Epithelial cell of proximal tubule (primary cell): ENCODE measurements at places on chromosomes 2 and 18. TPM values are rescaled to one million over a fixed set of nuclear protein-coding genes. Genes with fewer than 3 reads are reported as not detected.

DNA sequence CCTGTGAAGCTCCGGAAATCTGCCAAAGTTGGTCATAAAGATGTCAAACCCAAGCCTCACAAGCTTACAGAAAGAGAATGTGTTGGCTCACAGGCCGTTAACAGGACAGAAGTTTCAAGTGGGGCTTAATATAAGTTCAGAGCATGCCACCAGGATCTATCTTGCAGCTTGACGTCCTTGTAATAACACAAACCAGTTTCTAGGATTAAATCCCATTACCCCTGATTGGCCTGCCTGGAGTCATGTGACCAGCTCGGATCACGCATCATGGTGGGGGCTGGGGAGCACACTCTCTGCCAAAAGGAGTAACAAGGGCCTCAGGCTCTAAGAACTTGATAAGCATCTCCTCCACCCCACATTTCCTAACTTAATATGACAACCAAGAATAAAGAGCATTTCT lies 38.9 kb upstream of the SCG2 start:
- no peak for DNase-seq

- no peak for DNase-seq
Observed at GRCh38 chr18:23391156-23391555, 61.9 kb upstream of the RIOK3 start.

- no peak for DNase-seq
Observed at GRCh38 chr2:11024259-11024645, 112.5 kb downstream of the KCNF1 start.

GRCh38 chr2:241703032-241703604 lies 1.3 kb downstream of the ING5 start:
- no peak for DNase-seq

DNA sequence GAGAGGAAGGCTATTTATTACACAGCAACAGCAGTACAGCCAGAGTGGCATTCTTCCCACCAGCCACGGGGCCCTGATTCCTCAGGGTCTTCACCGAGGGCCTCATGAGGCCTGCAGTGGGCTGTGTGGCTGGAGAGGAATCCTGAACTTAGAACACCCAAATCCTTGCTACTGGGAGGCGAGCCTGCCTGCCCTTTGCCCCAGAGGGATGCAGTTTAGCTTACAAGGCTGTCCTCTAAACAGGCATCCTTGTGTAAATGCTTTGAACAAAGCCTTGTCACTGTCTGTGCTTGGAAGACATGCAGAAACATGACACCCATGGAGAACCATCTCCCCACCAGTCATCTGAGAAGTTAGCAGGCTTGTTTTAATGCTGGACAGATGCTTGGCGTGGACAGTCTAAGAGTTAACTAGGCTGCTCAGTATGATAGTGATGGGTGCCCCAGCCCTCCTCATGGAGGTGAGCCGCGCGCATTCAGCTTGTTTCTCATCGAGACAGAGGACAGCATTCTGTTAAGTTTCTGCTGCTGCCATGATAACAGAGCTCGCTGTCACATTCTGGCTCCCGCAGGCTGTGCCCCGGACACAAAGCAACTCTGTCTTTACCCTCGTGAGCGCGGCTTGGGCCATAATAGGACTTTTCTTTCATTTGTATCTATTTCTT lies 42.9 kb downstream of the ADI1 start:
- DNase-seq, result no peak

DNA sequence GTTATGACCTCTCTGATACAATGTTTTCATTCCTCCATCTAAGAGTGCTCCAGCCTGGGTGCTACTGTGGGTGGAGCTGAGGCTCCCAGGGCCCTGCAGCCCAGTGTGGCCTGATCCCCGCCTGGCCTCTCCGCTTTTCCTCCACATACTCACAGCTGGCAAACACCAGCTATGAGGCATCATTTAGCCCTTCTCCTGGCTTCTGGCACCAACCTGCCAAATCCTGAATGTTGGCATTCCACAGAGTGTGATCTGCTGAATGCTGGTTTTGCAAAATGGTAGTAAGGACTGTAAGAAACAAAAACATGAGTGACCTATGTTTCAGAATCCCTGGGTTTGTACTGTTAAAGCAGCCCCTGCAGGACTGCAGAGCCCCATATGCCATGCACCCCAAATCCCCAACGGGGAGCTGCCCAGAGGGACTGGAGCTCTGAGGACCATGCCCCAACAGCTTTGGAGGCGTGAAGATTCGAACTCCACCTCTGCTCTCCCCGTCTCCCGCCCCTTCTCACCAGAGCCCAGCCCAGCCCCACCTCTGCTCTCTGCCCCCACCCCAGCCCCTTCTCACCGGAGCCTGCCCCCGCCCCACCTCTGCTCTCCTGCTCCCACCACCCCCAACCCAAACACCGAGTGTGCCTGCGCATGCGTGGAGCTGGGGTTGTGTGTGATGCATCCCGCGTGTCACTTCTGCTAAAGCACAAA lies 4.2 kb downstream of the SLC66A2 start:
- no peak for DNase-seq

DNA sequence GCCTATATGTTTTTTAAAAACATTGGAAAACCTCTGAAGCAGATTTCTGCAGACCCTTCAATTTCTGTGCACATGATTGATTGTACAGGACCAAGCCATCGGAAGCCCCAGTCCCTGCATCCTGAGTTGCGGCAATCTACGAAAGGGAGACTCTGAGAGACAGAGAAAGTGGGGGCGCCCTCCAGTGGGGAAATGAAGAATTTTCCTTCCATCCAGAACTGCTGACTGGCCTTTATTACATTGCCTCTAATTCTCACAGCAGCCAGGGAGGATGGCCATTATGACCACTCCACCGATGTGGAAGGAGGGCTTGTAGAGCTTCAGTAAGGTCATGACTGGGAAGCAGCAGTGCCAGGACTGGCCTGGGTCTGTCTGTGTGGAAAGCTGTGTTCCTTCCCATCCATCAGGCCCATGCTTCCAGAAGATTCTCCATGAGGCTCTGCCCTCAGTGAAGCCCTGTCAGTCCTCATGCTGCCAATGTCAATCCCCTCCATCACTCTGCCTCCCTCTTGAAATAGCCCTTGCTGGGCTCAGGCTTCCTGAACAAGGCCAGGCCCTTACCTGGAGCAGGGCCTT lies 20.0 kb upstream of the RESP18 start:
- no peak for DNase-seq

DNA sequence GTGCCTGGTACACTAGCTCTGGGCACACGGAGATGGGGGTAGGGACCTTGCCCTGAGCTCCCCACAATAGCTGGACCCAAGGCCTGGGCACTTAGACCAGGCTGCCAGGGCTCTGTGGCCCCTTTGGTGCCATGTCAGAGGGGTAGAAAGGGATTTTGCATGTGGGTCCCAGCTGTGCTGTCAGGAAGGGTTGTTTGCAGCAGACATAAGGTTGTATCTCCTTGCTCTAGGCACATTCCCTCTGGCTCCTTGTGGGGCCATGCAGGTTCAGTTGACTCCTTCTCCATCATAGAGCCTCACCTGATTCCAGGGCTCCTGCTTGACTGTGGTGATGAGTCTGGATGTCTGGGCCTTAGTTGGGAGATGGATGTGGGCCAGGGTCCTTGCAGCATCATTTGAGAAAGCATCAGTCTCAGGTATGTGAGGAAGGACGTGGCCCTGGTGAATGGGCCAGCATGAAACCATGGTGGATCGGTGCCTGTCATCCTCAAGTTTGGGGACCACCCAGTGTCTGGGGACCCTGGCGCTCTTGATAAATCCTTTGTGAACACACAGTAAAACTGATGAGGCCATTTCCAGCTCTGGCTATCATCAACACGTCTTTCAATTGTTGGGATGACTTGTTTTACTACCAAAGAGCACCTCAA lies 461.9 kb upstream of the HS6ST1 start:
- DNase-seq, result no peak

DNA sequence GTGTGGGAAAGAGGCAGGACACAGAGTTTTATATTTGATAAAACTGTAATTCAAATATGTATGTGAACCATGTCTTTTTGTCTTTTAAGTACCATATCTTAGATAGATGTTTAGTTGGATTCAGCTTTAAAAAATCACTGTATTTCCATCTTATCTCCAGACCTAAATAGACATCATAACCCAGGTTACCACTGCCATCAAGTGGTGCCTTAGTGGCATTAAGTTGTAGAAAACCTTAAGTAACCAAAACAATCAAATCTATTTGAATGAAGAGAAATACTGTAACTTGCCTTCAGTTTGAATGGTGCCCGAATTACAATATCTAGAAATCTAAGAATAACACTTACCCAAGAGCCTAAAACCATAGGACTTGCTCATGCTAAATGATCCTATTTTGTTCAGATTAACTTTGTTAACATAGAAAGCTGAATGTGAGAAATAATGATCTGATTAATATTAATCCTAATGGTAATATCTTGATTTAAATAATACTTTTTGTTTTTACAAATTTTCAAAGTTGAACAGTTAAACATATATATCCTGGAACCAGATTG lies 92.5 kb upstream of the MAP2 start:
- DNase-seq, result peak; percentile 29

- DNase-seq, result no peak
Observed at GRCh38 chr2:97726261-97727064, 13.1 kb downstream of the ZAP70 start.

GRCh38 chr2:58851598-58851997 lies 610.5 kb upstream of the FANCL start:
- DNase-seq, result no peak

GRCh38 chr2:180004731-180005130 lies 2.4 kb downstream of the CWC22 start:
- DNase-seq, result no peak

DNA sequence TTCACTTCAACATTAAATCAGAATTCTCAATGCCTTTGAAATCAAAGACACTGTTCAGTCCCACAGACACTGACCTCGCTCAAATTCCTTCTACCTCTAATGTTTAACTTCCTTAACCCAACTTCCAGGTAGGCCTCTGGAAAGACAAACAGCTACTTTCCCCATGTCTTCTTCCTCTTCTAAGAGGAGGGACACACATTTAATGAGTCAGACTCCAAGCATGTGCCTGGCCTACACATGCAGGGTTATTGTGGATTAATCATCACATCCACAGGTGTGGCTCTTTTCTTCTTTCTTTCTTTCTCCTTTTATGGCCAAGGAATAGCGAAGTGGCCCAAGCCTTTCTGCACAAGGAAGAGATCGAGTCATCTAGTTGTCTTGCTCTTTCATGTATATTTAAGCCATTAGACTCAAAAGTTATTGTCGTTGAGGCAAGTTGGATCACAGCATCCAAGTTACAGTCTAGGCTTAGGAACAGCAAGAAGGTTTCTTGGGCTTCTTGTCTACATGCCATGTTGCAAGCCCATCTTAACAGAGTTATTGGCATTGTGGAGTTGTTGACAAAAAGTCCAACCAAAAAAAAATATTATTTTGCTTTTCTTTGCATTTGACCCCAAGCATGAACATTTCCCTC lies 387.8 kb downstream of the IRS1 start:
- DNase-seq, result peak; percentile 94

DNA sequence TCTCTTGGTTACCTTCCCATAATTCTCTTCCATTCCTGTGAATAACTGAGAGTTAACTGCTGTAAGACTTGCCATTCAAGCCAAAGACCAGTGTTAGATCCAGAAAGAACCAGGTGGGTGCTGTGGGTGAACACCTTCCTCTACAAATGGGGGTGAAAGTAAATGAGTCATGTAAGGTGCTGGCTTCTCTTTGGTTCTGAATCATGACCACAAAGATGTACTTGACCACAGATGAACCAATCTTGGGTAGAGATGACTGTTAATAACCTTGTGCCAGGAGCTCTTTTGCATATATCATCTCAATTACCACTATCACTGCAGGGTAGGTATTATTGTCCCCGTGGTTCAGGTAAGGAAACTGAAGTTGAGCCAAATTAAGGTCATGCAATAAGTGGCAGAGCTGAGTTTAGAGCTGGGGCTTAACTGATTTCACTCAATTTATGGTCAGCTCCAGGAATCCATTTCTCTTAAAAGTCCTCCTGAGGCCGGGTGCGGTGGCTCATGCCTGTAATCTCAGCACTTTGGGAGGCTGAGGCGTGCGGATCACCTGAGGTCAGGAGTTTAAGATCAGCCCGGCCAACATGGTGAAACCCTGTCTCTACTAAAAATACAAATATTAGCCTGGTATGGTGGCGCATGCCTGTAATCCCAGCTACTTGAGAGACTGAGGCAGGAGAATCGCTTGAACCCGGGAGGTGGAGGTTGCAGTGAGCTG lies 244.9 kb upstream of the CXCR4 start:
- DNase-seq, result no peak

- no peak for DNase-seq
Observed at GRCh38 chr2:39684464-39684863, 18.7 kb downstream of the TMEM178A start.

- DNase-seq, result peak; percentile 59
Observed at GRCh38 chr2:234880551-234881211, 71.1 kb upstream of the SH3BP4 start.

- DNase-seq, result peak; percentile 7
Observed at GRCh38 chr2:187206071-187206470, 242.0 kb downstream of the CALCRL start.

- no peak for DNase-seq
Observed at GRCh38 chr2:52717836-52718235, 1049.8 kb upstream of the CHAC2 start.

- DNase-seq, result no peak
Observed at GRCh38 chr2:21650569-21650968, 526.8 kb downstream of the TDRD15 start.

DNA sequence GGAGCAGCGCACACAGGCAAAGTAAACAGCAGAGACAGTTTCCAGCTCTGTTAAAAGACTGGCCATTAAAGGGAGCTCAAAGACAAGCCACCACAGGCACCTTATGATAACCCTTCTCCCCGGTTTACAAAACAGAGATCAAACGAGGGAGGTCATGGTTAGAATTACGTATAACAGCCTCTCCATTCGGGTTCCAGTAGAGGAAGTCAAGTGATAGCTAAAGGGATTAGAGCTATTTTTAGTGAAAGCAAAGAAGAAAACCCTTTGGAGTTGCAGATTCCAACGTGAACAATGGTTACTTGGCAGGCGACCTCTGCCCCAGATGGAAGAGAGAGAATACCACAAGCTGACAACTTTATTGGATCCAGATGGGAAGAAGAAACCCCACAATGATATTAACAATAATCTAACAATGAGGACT lies 31.2 kb upstream of the EDAR start:
- DNase-seq, result no peak

GRCh38 chr18:31225668-31226067 lies 63.0 kb upstream of the DSC1 start:
- no peak for DNase-seq

DNA sequence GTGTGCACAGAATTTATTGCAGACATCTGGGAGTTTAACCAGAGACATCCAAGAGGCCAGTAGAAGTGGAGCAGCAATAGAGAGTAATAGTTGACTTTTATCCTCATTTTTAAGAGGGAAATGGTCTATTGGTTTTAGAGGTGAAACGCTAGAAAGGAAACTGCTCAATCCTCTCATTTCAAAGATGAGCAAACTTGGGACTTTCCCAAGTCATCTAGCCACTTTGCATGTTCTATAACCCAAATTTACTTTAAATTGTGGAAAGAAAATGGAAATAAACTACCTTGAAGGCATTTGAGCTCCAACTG lies 601.7 kb downstream of the ARHGAP15 start:
- no peak for DNase-seq

- no peak for DNase-seq
Observed at GRCh38 chr2:136858656-136859055, 93.3 kb downstream of the THSD7B start.

- DNase-seq, result no peak
Observed at GRCh38 chr2:36338827-36339145, 16.8 kb upstream of the CRIM1 start.

IL1RL1 gene
- total RNA-seq, result 0.58 and 4.7 TPM in 2 replicates

MYOM1 gene
- 0.12 and 0.14 TPM in 2 replicates for total RNA-seq

CDK15 gene
- total RNA-seq, result 2.3 and 6.4 TPM in 2 replicates

CD8B2 gene
- total RNA-seq, result 0.29 TPM in 1 of 2 replicates, not detected in the other

TNS1 gene
- total RNA-seq, result 4.3 and 25.1 TPM in 2 replicates

TMEM185B gene
- 30.4 and 32.6 TPM in 2 replicates for total RNA-seq

G6PC2 gene
- not detected in 2 replicates for total RNA-seq

COPS7B gene
- 18.2 and 28.9 TPM in 2 replicates for total RNA-seq

EDAR gene
- total RNA-seq, result 0.65 and 1.0 TPM in 2 replicates

RGPD3 gene
- total RNA-seq, result 0.29 and 0.46 TPM in 2 replicates
